ENCODE measurements at places on chromosomes 5 and 9.

DNA sequence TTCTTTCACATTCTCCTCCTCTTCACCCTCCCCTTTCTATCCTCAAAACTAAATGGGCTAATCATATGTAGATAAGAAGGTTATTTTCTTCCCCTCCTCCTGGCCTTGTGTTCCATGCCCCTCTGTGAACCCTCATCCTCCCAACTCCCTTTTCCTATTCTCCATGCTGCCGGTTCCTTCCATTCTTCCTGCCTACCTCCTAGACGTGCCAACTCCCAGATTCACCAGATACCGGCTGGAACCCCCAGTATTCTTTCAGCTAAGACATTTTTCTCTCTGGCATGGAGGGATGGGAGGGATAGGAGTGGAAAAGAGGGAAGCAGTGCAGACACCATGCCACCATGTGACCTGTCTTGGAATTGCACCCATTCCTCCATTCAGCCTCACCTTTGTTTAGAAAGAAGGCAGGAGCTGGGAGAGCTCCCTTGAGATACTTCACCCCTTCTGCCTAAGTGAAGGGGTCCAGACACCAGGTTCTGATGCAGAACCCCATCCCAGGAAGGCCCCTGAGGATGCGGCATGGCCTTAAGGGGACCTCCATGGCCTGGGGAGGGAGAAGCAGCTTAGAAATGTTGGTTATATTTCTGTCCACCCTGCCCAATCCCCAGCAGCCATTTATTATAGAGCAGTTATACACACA lies 4.8 kb downstream of the DNAJB5 start:
- no peak for DNase-seq

GRCh38 chr9:122143876-122144405 lies 15.6 kb downstream of the NDUFA8 start:
- DNase-seq, result no peak

GRCh38 chr5:153658606-153659005 lies 168.1 kb downstream of the GRIA1 start:
- no peak for DNase-seq

DNA sequence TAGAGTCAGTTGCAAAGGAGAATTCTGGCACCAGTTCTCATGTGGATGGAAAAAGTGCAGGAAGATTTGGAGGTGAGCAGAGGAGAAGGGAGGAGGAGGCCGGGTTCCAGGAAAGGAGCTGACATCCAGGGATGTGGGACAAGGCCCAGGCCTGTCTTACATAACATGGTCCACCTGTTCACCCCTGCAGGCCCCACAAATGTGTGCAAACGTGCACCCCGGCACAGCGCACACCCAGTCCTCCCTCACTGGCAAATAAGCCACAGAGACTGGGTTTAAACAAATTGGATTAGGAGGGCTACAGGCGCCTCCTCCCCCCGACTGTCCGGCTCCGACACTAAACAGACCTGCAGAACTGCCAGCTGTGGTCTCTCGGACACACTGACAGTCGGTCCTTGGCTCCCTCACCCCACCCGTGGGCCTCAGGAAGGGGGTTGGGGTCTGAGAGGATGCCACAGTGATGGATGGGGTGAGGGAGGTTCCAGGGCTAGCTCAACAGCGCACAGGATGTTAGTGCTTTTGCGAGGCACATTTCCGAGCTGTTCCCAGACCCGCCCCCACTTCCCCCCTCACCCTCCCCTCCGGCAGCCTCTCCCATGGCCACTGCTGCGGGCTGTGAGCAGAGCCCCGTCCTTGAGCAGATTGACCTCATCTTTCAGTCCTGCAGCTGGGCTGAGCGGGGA lies 43.4 kb upstream of the IL17B start:
- DNase-seq, result no peak

- peak; percentile 15 for DNase-seq
Measured at GRCh38 chr9:128587453-128587852, 35.1 kb downstream of the SPTAN1 start.

DNA sequence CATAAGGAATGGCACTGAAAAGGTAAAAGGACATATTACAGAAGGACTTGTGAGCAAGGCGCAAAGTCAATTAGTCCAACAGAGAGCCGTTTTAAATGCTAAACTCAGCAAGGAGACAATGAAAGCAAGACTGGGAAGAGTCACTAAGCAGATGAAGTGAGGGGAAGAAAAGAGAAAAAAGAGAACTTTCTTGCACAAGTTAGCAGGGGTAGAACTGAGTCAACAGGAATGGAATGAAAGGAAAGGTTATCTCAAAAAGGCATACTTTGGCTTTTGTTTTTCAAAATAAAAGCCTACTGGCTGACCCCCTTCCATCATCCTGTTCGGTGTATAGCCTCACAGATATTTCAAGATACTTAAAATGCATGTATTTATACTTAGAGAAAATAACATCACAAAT lies 75.0 kb downstream of the NR6A1 start:
- no peak for DNase-seq

- DNase-seq, result no peak
Measured at GRCh38 chr9:28317745-28318144, 744.5 kb upstream of the C9orf72 start.

DNA sequence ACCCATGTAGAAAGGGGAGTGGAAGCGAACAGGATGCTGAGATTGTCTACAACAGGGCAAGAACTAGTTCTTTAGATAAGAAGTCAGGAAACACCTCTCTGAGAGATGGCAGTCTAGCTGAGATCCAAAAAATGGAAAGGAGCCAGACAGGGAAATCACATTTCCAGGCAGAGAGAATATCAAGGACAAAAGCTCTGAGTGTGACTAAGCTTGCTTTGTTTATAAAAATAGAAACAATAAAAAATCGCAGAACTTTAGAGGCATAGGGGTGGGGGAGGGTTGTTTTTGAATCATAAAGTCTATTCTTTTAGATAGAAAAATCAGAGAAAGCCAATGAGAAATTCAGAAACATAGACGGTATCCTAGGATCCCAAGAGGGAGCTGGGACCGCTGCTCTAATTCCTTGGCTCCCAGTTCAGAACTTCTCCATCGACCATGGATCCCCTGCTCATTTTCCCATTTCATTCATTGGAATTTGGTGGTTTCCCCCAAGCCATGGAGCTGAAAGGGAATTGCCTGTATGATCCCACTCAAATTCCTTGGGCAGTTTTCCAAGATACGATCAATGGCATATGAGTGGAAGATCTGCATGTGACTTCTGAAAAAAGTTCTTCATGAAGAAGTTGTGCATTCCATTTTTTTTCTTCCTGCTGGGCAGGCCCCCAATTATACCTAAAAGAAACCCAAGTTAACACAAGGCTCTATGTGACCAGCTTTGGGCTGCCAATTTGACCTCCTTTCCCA lies 182.0 kb downstream of the GRIA1 start:
- no peak for DNase-seq

- no peak for DNase-seq
Measured at GRCh38 chr9:133572821-133573361, 36.3 kb downstream of the FAM163B start.

DNA sequence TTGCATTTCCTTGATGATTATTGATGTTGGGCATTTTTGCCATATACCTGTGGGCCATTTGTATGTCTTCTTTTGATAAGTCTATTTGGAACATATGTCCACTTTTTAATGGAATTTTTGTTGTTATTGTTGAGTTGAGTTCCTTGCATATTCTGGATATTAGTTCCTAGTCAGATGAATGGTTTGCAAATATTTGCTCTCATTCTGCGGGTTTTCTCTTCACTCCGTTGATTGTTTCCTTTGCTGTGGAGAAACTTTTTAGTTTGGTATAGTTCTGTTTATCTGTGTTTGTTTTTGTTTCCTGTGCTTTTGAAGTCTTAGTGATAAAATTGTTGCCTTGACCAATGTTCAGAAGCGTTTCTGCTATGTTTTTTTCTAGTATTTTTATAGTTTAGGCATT lies 13.0 kb downstream of the OSMR start:
- no peak for DNase-seq

Data from stimulated activated CD8-positive, alpha-beta memory T cell treated with anti-CD3 and anti-CD28 coated beads, Interleukin-15, amount 100 ng/mL, for 48 hours (primary cell).